ENCODE measurements at places on chromosomes 11 and 22.

DNA sequence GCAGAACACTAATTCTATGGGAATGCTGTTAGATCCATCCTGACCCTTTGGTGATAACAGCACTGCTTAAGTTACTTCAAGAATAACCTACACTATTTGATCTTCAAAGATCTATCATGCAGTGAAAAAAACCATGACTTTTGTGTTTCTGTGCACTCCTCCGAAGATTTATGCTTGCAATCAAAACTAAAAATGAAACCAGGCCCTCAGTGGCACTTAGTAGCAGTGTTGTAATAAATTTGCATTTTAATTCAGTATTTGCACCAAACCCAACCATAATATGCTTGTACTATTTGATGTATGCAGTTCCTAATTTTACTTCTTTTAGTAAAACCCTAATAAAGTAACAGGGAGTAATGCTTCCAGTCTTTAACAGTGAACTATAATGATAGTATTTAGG lies 130.7 kb downstream of the SOX6 start:
- no peak for DNase-seq

- DNase-seq = no peak
Measured at GRCh38 chr11:121236115-121237001, 56.2 kb upstream of the SC5D start.

GRCh38 chr11:18452927-18453326 lies 2.7 kb upstream of the LDHAL6A start:
- no peak for DNase-seq

GRCh38 chr22:28750471-28750881 lies 8.6 kb downstream of the HSCB start:
- peak; percentile 65 for DNase-seq

GRCh38 chr11:64268893-64269539 lies 15.4 kb downstream of the BAD start:
- DNase-seq = no peak

DNA sequence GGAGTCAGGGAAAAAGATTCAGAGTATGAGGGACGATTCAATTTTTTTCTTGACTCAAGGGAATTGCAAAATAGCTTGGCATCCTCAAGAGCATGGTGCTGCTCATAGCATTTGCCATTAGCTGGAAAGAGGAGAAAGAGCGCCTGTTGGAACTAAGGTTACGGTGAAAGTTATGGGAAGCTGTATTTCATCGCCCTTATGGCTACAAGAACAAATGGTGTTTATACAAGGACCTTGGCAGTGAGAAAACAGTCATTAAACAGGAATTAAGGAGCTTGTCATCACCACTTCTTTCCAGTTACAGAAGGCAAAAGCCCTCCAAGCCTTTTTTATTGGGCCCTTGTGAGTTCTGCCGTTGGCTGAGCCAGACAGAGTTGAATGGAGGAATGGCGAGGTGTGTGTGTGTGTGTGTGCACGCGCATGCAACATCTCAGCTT lies 74.2 kb downstream of the ALX4 start:
- no peak for DNase-seq

DNA sequence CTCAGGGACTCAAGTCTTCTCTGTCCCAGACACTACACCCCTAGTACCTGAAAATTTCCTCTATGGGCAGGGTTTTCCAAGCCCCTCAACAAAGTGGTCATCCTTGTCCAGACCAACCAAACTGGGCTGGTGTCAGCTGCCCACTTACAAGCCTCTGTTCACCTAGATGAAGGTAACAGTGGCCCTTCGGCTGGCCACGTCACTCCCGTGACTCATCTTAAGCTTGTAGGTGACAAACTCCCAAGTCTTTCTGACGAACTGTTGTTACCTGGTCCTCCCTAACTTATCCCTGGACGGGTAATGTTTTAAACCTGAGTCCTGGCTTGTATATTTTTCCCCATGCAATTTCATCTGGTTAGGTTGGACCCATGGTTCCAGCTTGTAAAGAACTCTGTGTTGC lies 4.7 kb downstream of the CXCR5 start:
- DNase-seq = no peak

- peak; percentile 55 for DNase-seq
Measured at GRCh38 chr11:33747979-33748378, 11.8 kb upstream of the CD59 start.

DNA sequence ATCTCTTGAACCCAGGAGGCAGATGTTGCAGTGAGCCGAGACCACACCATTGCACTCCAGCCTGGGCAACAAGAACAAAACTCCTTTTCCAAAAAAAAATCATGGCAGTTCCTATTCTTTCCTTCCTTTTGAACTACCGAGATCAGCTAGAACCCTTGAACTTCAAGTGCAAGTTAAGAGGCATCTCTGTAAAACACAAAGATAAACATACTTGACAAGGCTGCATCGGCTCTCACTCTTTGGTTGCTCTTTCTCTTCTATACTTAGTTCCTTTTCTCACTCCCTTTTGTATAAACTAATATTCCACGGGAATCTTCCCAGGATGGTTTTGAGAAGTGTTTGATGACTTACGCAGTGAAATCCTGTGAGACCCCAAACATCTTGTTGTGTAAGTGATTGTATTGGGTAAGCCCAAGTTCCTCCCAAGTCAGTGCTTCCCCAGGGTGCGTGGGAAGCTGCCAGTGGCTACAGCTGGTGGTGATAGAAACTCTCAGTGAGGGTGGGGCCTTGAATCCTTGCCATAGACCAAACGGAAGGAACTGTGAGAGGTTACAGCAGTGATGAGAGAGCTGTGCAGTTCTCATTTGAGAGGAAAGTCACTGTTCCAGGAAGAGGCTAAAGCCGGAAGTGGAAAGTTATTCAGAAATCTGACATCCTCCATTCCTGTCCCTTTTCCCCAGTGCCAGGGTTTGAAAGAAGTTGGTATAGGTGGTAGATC lies 24.1 kb upstream of the CDC42EP2 start:
- peak; percentile 85 for DNase-seq

DNA sequence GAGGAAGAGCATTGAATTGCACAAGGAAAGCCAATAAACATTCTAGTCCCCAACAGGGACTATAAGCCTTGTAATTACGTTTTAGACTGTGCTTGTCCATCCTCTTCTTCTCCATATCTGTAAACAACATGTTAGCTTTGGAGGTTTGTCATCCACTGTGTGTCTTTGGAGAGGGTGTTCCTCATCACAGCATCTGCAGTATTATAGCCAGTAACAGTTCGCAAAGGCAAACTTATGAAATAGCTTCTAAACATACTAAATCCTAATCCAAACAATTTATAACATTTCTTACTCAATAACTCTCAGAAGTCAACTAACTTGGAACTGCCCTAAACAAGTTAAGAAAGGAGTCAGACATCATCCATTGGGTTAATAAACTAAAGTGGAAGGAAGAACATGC lies 10.3 kb upstream of the BDNF start:
- DNase-seq = no peak

DNA sequence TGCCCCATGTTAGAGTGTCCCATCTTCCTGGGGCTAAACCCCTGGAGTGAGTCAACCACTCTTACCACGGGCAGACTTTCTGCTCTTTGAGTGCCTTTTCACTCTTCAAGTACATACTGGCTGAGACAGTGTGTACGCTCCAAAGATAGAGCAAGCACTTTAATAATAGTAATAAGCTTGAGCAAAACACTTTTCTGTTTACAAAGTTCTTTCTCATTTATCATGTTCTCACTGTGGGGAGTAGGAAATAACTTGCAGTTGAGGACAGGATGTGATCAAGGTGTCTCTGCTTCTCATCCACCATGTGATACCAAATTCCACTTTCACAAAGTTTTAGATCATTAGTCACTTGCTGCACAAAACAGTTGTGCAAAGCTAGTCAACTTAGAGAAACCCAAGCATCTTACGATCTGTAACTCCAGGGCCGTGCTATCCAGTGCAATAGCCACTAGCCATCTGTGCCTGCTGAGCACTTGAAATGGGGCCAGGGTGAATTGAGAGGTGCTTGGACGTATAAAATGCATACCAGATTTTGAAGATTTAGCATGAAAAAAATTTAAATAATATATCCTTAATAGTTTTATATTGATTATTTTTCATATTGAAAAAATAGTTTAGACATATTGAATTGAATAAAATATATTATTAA lies 135.3 kb downstream of the KIF18A start:
- no peak for DNase-seq

- peak; percentile 4 for DNase-seq
Measured at GRCh38 chr11:34915136-34916014, 804 bp downstream of the APIP start.

DNA sequence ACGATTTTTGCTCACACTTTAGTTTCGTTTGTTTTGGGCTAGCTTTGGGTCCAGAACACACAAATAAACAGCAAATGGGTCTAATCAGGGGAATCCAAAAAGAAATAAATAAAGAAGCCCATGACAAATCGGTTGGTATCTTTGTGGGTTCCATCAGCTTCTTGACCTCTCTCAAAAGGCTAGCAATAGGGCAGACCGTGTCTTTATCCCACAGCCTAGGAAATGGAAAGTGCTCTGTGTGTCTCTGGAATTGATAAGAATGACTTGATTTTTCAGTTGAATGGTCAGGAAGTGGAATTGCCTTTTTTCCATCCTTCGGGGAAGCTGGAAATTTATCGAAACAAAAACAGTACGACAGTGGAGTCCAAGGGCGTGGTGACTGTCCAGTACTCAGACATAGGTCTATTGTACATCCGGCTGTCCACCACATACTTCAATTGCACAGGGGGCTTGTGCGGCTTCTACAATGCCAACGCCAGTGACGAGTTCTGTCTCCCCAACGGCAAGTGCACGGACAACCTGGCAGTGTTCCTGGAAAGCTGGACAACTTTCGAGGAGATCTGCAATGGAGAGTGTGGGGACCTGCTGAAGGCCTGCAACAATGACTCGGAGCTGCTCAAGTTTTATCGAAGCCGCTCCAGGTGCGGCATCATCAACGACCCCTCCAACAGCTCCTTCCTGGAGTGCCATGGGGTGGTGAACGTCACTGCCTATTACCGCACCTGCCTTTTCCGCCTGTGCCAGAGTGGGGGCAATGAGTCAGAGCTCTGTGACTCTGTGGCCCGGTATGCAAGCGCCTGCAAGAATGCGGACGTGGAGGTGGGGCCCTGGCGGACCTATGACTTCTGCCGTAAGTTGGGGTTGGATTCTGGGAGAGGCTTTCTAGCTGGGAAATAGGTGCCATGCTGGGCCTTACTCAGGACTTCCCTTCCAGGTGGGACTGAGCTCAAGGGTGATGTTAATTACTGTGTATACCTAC lies 28.6 kb downstream of the TECTA start:
- DNase-seq = no peak

- no peak for DNase-seq
Measured at GRCh38 chr11:48008951-48009270, 28.6 kb downstream of the PTPRJ start.

DNA sequence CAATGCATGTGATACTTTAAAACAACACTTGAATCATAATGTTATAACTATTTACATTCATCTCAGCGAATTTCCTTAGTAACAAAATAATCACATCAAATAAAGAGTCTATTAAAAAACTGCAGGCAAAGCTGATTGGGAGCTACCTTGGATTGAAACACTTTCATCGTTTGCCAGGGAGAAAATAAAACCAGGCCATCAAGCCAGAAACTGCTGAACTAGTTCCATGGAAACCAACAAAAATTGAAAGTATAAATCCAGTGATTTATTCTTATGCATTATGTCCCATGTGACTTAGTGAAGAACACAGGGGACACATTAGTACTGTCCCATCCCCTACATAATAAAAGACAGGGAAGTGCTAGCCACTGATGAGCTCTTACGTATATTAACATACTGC lies 21.7 kb downstream of the SLC35F2 start:
- DNase-seq = no peak

GRCh38 chr11:19747634-19748033 lies 35.0 kb downstream of the NAV2 start:
- no peak for DNase-seq

DNA sequence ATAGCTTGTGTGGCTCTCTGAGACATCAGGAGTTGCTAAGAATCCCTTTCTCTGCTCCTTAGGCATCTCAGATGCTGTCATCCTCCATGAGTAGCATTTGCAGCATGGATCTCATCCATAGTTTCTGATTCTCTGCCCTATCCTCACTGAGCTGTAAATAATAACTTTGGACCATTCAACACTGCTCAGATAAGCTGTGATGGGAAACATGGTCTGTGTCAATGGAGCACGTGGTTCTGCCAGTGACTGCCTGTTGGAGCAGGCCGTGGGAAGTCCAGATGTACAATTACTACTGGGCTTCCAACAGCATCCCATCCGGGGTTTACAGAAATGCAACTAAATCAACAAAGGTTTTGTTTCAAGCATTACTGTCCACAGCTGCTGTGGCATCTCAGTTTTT lies 160.1 kb downstream of the OR4C45 start:
- DNase-seq = no peak

DNA sequence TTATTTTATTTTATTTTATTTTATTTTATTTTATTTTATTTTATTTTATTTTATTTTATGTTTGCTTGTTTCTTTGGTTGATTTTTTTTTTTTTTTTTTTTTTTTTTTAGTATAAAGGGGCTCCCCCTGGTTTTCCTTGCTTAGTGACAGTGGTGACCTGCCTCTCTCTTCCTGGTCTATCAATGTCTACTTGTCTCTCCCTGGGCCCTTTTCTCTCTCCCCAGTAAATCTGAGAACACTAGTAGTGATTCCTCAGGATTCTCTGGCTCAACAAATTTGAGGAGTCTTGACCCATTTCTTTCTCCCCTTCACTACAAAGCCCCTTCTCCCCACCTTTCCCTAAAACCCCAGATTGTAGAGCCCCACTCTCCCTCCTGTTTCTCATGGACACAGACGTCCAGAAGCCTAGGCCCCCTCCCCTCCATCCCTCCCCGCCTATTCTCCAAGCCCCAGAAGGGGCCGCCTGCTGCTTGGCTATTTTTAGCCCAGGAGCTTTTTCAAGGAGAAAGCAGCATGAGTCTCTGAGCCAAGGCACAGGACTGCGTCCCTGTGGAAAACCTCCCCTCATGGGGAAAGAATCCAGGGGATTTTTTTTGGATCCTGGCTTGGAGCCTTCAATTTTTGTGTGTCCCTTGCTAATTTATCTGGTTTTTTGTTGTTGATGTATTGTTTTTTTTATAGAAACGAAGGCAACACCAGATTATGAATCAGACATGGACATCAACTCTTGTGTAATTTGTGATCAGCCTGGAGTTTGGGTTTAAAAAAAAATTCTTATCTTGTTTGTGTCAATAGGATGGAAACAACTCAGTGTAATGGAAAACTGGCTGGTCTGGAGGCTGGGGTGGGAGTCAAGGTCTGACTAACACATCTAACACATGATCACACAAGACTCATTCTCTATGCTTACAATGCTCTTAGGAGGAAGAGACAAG lies 17.5 kb upstream of the ACCSL start:
- DNase-seq = no peak

GRCh38 chr11:16825101-16825500 lies 86.7 kb downstream of the C11orf58 start:
- DNase-seq = no peak
